Mesenteric fat pad (tissue), 1 donor: ENCODE measurements at places on chromosomes 2 and 18.
A peak's percentile ranks its signal among the peaks of the same experiment; 100 is the strongest.

DNA sequence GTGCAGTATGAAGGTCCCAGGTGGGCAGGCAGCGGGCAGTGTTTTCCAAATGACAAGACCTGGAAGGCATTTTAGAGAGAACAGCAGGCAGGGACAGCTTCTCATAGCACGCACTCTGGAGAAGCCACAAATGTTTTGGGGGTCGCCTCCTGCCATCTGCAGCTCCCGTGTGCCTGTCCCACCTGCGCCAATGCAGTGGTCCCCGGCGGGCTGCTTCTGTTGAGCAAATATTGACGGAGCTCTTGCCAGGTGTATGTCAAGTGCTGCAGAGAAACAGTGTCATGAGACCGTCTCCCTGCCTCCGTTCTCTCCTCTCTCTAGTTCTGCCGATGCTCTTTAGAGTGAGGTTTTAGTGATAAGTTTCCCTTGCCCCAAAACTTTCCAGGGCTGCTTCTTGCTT lies 174.8 kb downstream of the LDLRAD4 start:
- DNase-seq: no peak

- DNase-seq: no peak
These were observed 52.7 kb downstream of the RBMS1 start for GRCh38 chr2:160440888-160441287.

GRCh38 chr18:11146238-11146946 lies 3.0 kb downstream of the PIEZO2 start:
- DNase-seq: no peak

- peak; percentile 49 for DNase-seq
These were observed 276.4 kb upstream of the HS6ST1 start for GRCh38 chr2:128594953-128595677.

DNA sequence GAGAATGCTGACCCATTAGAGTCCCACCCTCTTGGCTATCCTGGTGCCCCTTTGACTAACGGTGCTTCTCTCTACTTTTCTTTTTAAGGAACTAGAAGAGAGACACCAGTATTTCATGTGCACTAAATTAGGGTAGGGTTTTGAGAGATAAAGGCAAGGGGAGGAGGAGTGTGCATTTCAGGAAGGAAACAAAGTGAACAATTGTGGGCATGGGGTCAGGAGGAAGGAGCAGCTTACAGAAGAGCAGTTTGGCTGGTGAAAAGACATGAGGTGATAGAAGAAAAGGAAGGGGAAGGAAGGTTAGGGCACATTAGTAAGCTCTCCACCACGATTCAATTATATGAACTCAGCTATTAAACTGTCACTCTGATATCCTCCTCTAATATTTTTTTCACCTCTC lies 105.8 kb upstream of the CTAGE1 start:
- DNase-seq: no peak

GRCh38 chr18:13302457-13303225 lies 84.1 kb downstream of the LDLRAD4 start:
- no peak for DNase-seq

GRCh38 chr18:41809652-41810051 lies 145.4 kb upstream of the PIK3C3 start:
- no peak for DNase-seq

DNA sequence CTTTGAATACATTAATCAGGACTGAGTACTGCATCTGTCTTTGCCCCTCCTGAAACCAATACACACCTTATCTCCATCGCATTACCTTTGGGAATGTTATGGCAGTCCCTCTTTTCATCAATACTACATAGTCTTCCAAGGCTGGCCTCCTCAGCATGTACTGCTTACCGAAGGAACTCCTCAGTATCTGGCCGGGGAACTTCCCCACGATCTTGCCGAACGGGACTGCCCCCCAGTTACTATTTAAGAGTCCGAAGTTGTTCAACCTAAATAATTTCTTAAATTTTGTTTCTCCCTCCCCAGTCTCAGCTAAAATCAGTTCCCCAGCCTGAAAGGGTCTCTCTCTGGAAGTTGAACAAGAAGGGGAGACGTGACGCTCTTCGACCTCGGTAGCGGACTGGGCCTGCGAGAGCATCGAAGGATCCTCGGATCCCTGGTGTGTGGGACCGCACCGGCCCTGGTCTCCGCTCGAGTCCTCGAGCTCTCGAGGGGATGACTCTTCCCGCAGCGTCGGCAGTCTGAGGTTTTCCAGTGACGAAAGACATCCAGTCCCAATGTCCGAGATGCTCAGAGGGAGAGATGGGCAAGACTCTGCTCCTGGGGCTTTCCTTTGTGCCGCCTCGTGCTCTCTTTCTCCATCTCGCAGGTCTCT lies 489 bp downstream of the TRMT61B start:
- DNase-seq: no peak

- DNase-seq: no peak
These were observed 54.0 kb downstream of the HRH4 start for GRCh38 chr18:24514439-24514838.

DNA sequence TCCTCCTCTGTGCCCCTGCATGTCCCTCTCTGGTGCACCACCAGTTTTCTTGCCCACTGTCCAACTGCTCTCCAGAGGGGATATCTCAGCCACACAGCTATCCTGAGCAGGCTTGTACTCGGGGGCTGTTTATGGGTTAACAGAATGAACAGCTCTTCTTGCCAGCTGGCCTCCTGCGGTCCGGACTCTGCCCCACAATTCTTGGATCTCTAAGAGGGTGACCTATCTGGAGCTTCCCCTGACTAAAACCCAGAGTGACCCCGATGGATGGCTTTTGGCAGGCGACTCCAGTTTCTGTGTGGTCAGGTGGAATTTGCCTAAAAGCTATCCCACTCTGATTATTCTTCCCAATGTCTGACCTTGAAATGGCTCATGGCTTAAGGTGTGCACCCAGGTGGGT lies 9.1 kb downstream of the SOWAHC start:
- no peak for DNase-seq

DNA sequence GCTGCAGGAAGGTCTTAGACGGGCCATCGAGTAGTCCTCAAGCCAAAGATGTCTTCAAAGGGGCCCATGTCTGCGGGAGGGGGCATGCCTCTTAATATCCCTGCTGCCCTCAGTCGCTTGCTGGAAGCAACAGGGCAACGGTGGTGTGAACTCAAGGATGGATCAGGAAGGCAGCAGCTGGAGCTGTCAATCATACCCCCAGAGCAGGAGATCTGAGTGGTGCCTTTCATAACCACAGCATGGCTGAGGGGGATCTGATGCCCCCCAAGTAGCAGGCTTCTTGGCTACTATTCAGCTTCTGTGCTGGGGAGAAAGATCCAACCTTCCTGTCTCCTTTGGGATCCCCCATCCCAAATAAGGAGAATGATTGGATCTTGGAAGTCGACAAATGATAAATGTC lies 46.4 kb downstream of the INSIG2 start:
- no peak for DNase-seq

DNA sequence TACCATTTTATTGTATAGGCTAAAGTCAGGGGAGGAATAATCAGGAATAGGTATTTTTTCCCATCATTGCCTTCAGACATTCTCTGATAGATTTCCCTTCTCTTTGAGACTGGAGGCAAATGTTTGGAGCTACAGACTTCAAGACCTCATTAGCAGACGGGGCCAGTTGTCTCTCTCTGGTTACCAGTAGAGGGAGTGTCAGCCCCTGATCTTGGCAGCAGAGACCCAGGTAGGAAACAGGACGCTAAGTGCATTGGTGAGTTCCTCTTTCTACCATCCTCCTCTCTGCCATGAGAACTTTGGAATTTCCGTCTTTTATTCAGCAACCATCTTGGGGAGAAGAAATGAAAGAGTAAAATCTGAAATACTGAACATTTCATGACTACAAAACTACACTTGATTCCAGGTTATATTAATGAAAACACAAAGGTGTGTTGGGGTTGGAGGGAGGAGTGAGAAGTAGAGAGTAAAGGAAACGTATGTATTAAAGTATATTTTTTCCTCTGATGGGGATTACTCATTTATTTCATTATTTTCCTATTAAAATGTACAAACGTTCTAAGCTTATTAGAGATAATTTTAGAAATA lies 186.2 kb upstream of the GCFC2 start:
- DNase-seq: no peak

DNA sequence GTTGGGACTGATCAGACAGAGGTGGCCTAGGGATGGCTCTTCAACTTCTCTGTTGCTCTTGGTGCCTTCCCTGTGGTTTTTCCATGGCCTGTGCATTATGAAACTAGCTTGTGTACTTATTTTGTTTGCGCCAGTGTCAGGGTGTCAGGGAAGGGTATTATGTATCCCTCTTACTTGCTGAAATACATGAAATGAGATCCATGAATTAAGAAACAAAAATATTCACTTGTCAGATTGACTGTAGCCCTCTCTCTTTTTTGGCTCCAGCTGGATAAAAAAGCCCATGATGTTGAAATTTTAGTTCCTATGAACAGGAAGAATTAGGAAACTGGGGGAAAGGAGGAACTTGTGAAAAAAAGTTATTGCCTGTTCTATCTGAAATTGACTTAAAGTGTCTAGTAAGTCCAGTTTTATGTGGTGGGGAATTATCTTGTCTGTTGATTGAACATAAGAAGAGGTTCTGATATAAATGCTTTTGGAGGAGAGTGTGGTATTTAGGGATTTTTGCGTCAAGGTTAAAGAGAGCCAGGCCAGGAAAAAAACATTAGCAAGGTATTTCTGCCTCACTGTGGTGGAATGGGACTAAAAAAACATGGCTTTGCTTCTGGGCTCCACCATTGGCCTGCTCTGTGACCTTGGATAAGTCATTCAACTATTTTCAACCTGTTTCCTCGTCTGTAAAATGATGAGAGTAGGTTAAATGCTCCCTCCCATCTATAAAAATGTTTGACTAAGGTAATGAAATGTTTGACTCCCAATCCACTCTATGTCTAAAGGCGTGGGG lies 12.0 kb downstream of the UGP2 start:
- no peak for DNase-seq

- no peak for DNase-seq
These were observed 97.3 kb downstream of the DOCK10 start for GRCh38 chr2:224944707-224945547.

GRCh38 chr2:143717053-143717452 lies 587.8 kb downstream of the ARHGAP15 start:
- no peak for DNase-seq

- no peak for DNase-seq
These were observed 69.8 kb upstream of the CDKL4 start for GRCh38 chr2:39313575-39313974.

GRCh38 chr18:76554547-76555222 lies 59.6 kb upstream of the ZNF516 start:
- DNase-seq: no peak

GRCh38 chr2:239293775-239294430 lies 106.9 kb downstream of the HDAC4 start:
- peak; percentile 74 for DNase-seq

DNA sequence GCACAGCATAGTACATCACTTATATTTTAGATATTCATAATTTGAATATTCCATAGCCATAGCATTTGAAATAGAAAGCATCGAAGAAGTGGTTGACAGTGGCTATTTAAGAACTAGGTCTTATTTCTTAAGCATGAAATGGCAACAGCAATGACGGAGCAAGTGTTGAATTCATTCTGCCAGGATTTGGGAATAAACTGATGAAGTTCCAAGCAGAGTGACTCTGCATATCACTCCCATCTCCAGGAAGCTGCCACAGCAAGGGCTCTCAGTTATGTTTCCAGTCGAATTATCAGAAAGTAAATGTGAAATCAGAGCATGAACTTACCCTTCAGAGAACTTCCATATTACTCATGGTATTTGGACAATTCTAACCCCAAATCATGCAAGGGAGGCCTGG lies 208.1 kb downstream of the IKZF2 start:
- no peak for DNase-seq

DNA sequence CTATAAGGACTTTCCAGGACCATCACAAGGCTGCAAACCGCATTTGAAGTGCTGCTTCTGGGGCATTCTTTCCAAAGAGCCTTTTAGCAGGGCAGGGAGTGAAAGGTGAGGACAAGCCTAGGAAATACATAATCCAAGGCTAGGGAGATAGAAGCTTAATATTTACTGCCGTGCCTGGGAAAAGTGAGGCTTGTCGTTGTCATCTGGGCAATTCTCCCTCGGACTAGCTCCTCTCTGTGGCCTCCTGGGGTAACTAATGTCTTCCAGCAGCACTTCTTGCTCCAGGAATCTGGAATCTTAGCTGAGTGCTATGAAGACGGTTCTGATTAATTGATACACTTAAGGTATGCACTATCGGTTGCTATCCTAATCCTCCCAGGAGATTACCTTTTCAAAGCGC lies 69.3 kb upstream of the ATL2 start:
- no peak for DNase-seq

DNA sequence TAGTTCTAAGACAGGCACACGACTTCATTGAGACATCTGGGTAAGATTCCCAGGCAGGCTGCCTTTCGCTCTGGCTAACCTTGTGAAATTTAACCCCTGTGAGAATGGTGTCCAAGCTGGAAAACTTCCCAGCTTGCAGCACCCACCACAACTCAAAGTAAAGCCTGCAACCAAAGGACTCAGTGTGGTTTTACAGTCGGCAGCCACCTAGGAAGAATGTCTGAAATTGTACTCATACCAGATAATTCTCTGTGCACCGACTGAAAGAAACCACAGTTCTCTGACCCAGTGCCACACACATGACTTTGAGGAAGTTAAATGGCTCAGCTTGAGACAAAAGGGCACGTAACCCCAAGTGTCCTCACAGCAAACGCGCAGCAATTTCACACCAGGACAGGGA lies 125.7 kb downstream of the RBMS1 start:
- no peak for DNase-seq
